Dermis microvascular lymphatic vessel endothelial cell (primary cell): ENCODE measurements at places on chromosomes 4 and X. TPM values are rescaled to one million over a fixed set of nuclear protein-coding genes. Genes with fewer than 3 reads are reported as not detected.

Gene DUSP9
- under 0.01 and 0.13 TPM in 2 replicates for total RNA-seq

Gene MAGEA4
- total RNA-seq = not detected in 2 replicates

Gene ARHGAP6
- 0.39 and 0.76 TPM in 2 replicates for total RNA-seq

Gene RAI2
- total RNA-seq = 1.2 and 3.3 TPM in 2 replicates

Gene CYBB
- not detected in 2 replicates for total RNA-seq

Gene SMIM31
- total RNA-seq = not detected in 2 replicates

Gene MAGEA8
- not detected in 2 replicates for total RNA-seq

Gene TAB3
- total RNA-seq = 4.5 and 6.8 TPM in 2 replicates

Gene GSX2
- not detected in 2 replicates for total RNA-seq

Gene MRFAP1L1
- total RNA-seq = 35.2 and 36.4 TPM in 2 replicates

Gene L1CAM
- total RNA-seq = 0.13 TPM in 2 replicates

Gene TEX13C
- total RNA-seq = not detected in 2 replicates

Gene ZNF718
- total RNA-seq = 3.5 and 3.9 TPM in 2 replicates
